ENCODE measurements at places on chromosomes 11 and 22. TPM values are rescaled to one million over a fixed set of nuclear protein-coding genes. Genes with fewer than 3 reads are reported as not detected.

DNA sequence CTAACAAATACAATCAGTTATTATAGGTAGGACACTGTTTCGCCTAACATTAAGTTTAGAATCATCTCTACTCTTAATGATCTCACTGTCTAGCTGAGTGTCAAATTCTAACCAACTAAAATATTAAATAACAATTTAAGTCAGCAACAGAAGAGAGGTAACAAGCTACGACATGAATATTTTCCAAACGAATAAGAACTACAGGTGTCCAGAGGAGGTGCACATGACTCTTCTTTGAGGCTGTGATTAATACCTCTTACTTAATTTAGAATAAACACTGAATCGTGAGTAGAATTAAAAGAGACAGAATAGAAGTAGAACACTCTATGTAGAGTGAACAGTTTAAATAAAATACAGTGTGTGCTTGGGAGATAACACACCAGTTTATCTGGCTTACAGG is 619.0 kb upstream of the ARHGAP42 start:
- DNase-seq = no peak

The CATSPERZ gene
- polyA plus RNA-seq = 0.58 TPM

DNA sequence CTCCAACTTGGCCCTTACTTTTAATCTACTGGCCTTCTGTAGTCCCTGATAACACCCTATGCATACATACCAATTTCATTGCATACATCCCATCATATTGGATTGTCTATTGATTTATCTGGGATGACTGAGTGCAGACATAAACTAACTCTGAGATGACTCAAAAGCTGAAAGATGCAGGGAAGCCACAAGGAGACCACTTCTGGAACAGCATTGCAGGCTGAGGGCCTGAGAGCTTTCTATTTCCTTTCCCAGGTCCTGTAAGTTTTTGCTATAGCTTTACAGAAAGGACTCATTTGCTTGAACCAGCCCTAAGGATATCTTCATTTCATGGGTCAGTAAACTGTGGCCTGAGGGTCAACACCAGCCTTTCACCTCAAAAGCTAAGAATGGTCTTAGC is 15.1 kb upstream of the SPON1 start:
- DNase-seq = no peak

- peak; percentile 16 for DNase-seq
Observed at GRCh38 chr11:115566180-115566764, 62.1 kb upstream of the CADM1 start.

The SAMM50 gene
- polyA plus RNA-seq = 64.6 TPM

GRCh38 chr11:45436966-45437365 is 150.8 kb upstream of the SYT13 start:
- DNase-seq = no peak
